ENCODE measurements at places on chromosomes 3 and 15.

DNA sequence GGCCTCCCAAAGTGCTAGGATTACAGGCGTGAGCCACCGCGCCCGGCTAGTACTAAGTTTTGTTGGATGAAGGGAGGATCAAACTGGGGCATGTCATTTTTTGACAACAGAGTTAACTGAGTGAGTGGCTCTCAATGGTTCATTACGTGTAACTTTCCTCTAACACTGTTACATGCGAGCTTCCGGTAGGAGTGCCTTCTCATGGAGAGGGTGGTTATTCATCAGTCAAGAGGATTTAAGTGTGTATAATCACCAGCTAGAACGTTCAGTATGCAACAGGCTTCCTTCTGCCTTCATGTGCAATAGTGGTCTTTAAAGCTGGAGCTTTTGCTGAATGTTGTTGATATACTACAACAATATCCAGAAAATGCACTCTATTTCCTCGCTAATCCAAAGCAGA is 19.1 kb upstream of the GOLGA8A start:
- DNase-seq = no peak

- no peak for DNase-seq
Measured at GRCh38 chr3:7249493-7250076, 388.7 kb downstream of the GRM7 start.

DNA sequence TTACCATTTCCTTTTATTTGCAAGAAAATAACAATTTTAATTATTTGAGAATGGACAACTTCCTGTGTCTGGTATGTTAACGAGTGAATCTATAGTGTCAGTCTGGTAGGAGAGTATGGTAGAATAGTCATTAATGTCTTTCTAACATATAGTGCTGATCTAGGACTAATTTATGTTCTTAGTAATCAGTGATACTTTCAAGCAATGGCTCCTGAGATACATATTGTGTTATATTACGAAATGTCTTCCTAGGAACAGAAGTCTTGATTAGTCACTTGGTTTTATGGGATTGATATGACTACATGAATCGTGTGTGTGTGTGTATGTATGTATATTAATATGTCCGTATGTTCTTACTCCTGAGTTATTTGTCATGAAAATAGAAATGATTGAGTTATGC is 66.6 kb upstream of the PAQR5 start:
- DNase-seq = no peak

GRCh38 chr15:62807539-62808130 is 234.9 kb upstream of the TPM1 start:
- DNase-seq = no peak

- DNase-seq = no peak
Measured at GRCh38 chr3:3627114-3627513, 172.1 kb upstream of the LRRN1 start.

DNA sequence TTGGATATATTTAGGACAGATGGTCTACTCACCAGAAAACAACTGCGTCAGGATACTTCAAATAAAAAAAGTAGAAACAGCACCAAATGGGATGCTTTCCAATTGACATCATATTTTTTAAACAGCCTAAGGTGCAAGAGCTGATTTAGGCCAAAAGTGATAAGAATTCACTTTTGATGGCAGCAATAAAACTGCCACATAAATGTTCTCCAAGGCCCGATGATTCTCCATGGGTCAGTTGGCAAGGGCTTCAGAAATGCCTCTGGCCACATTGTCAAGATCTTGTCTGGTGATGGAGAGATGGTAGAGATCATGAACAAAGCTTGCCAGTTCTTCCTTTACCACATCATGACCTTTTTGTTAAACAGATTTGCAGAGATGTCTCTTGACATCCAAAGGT is 38.9 kb downstream of the LDHAL6B start:
- no peak for DNase-seq

DNA sequence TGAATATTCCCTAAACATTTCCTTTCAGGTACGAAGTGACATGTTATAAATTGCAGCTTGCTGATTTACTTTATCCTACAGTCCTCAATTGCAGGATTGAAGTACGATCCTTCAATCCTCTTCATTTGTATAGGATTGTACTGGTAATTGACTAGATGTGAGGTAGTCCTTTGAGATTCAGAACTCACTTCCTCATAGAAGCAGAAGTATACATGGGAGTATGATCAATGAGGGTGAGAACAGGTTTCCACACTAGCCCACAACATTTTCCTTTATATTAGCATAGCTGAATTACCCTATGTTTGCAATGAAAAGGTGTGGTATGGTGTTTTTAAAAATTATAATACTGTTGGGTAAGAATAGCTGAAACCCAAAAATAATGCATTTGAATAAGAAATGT is 160.0 kb upstream of the UMPS start:
- no peak for DNase-seq

DNA sequence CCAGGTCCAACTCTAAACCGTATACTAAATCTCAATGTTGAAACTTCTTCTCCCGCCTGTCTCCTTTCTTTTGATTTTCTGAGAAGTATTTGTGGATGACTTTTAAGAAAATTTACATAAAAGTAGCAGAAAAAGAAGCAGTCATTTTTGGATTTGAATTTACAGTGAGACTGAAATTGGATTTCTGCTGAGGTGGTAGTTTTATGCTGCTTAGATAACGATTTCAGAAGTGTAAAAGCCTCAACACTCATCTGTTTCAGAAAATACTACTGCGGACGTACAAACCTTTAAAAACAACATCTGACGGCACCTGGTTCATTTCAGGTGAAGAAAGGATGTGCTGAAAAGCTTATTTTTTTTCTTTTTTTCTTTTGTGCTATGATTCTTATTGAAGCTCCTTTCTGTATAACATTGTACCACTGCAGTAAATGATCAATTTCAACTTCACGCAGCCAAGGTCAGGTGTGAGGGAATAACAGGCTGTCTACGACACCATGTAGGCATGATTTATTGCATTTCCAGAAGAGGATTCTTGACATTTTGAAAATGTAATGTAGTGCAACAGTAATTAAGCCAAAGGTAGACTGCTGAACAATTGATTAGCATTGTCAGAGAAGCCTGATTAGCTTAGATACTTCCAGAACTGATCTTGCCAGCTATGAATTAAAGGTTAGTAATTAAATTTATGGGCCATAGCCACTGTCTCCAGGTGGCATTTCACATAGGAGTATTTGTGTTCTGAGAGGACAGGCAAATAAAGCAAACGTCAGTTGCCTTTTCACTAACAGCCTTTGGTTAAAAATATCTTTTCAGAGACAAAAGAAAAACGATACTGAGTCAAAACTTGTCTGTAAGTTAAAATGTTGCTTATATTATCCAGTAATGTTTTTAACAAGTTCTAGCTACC is 134.6 kb upstream of the KBTBD8 start:
- DNase-seq = no peak

- no peak for DNase-seq
Measured at GRCh38 chr3:94146455-94146854, 83.6 kb downstream of the NSUN3 start.

- DNase-seq = no peak
Measured at GRCh38 chr3:189123595-189124387, 48.0 kb upstream of the TPRG1 start.

DNA sequence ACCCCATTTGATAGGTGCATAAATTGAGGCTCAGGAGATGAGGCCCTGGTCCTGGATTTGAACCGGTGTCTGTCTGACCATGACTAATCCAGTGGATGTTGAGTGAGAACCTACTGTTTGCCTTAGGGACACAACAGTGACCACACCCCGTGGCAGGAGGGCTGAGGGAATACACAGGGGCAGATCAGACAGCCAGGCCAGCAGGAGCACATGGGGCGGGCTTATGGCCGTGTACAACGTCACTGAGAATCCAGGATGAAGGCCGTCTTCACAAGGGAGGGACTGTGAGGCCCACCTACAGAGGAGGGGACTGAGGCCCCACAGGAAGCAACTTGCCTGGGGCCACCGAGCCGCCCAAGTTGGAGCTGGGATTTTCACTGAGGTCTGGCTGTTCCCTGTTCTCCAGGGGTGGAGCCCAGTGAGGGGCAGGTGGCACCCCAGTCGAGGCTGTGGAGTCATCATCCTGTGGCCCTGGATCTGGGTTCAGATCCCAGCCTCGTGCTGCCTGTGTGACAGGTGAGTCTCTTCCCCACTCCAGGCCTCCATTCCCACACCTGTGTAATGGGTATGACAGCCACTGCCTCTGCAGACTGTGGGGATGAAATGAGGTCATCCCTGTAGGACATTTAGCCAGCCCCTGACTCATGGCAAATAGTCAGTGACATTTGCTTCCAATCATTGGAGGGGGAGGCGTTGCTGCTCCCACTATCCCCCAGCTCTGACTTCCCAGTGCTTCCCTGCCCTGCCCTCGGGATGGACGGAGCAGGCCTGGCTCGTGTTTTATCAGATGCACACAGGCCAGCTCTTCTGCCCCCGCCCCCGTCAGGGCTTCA is 6.3 kb upstream of the PLXND1 start:
- no peak for DNase-seq

DNA sequence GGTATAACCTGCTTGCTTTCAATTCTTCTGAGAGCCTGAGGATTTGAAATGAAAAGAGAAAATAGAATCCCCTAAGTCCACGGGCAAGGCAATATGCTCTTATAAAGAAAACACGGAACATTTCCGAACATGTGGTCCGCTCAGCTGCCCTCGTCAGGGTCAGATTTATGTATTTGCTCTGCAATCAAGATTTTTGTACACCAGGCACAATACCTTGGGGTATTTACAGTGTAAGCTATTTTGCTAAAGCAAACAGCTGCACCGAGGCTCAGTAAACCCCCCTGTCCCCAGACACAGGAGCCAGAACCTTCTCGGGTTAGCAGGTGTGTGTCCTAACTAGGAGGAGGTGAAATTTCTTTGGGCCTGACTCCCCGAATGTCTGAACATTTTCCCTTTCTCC is 155.8 kb upstream of the LRIG1 start:
- DNase-seq = no peak

DNA sequence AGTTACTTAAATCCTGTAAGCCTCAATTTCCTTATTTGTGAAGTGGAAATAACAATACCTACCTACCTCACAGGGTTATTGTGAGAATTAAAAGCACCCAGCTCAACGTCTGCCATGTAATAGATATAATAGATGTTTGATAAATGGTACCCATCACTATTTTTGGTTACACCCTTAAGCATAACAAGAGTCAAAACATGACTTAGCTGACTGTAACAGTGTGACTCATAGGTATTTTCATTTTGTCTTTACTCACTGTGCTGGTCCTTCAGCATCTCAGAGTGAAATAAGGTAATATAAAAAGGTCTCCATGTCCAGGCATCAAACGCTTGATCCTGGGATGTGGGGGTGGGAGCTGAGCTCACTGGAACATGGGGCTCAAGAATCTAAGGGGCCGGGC is 3.1 kb downstream of the CPLX3 start:
- no peak for DNase-seq

DNA sequence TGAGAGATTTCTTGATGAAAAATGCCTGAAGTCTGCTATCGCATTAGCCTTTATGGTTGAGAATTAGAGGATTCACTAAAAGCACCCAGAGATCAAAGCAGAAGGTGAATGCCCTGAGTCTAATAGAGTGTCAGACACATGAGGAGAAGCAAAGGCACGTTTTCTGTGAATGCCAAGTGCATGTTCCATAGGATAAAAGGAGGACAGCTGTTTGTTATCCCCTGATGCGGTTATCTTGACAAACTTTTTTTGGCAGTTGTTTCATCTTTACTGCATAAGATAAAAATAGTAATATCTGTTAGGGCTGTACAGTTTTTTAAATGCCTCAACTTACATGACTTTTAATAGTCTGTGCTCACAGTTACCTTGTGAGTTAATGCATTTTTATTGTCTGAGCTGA is 65.3 kb upstream of the CD96 start:
- no peak for DNase-seq

GRCh38 chr3:186965141-186965879 is 35.0 kb downstream of the ST6GAL1 start:
- DNase-seq = no peak

DNA sequence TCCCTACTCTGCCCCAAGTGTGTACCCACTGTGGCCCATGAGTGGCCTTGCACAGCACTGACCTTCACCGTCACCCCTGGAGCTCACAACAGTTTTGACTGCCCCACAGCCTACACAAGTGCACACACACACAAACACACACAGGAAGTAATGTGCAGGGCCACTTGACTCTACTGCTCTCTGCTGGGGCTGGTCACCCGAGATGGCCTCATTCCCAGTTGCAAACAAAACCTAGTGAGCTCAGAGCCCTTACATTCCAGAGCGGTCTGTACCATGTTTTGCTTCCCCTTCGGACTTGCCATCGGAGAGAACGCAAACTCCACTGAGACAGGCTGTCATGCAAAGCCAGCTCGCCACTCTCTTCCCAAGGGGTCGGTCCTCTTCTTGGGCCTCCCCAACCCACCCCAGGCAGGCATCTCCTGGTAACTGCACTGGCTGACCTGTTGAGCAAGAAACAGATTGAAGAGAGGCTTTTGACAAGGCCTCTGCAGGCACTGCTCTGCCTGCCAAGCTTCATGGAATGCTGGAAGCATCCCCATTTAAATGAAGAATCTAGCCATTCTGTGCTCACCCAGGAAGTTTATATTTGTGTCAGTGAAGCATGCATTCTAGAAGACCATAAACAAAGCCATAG is 232.0 kb upstream of the IGF1R start:
- no peak for DNase-seq

GRCh38 chr3:112247350-112247749 is 46.7 kb downstream of the SLC9C1 start:
- DNase-seq = no peak

DNA sequence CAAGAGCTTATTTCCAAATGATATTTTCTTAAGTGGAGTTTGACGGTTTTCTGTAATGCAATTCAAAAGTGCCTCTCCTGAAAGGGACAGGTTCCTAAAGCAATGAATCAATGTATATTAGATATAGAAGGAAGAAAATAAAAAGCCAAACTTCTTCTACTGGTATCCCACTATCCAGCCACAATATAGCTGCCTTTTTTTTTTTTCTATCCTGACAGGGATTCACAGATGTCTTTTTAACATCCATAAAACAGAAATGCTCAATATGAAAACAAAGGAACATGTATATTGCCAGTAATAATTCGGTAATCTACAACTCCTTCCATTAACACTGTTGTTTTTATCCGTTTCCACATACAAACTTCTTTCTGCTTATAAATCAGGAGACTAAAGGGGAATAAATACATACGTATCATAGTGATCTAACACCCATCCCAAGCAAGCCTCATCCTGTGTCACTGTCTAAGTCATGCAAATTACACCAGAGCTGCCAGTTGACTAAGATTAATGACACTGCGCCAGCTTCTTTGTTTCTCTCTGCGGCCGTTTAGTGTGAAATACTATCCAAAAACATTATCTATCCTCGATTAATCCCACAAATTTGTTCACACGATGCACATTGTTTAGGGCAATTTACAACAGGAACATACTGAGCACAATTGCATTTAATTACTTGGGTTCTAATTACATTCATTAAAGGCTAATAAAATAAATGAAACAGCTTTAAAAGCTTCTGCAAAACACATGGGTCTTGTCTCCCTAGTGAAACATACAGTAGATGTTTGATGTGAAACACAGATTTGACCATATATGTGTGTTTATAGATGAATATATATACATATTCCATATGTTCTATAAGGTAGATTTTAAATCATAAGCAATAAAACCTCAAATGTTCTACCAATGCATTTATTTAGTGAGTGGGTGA is 51.9 kb upstream of the CDIN1 start:
- no peak for DNase-seq
